Uterus (tissue), 4 donors: ENCODE measurements at places on chromosomes 7 and 10. TPM values are rescaled to one million over a fixed set of nuclear protein-coding genes. Genes with fewer than 3 reads are reported as not detected.

TRRAP gene
- 20.5 TPM for total RNA-seq

PRSS37 gene
- not detected for total RNA-seq

A1CF gene
- under 0.01 TPM for total RNA-seq

GRCh38 chr7:9391221-9391620, 957.8 kb downstream of the NXPH1 start:
- no peaks in the 10 kb centered on the region for H3K36me3 ChIP-seq
- H3K4me1 ChIP-seq: no peaks in the 10 kb centered on the region
- no peak for DNase-seq
- H3K27me3 ChIP-seq: no peaks in the 10 kb centered on the region
- H3K27ac ChIP-seq: no peak overlapping the region
